SHP77 (cell line): ENCODE measurements at places on chromosomes 2 and 18.

DNA sequence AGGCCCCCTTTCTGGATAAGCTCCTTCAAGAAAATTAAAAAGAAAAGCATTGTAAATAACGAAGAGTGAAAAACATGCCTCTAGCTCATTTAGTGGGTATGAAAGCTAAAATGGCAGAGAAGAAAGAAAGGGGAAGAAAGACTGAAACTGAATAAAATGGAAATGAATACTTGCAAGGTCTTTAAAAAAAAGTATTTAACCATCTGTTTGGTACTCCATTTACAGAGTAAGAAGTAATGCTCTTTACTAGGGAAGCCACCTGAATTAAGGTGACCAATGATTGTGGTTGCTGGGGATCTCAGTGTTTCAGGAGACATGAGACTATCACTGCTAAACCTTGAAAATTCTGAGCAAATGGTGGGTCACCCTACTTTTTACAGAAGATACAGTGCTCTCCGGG lies 17.7 kb upstream of the ARL5A start:
- DNase-seq: no peak

- no peak for DNase-seq
These were observed 37.9 kb downstream of the BUB1 start for GRCh38 chr2:110639972-110640371.

- DNase-seq: peak; percentile 25
These were observed 78.5 kb downstream of the ACSL3 start for GRCh38 chr2:222939208-222939856.

DNA sequence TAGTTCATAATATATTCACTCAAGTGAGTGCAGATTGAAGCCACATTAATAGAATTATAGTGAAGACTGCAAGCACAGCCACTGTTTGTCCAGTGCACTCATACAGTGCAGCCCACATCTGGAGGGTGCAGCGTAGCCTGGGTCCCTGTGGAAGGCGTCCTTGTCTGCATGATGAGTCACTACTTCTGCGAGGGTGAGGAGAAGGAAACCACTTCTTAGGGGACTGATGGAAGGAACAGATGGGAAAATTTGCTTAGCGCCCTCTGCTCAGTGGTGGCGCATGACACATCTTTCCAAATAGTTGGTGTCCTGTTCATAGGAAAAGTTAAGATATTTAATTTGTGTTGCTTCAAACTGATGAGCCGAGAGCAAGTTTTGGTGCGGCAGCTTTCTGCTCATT lies 330.4 kb upstream of the SMIM21 start:
- no peak for DNase-seq

DNA sequence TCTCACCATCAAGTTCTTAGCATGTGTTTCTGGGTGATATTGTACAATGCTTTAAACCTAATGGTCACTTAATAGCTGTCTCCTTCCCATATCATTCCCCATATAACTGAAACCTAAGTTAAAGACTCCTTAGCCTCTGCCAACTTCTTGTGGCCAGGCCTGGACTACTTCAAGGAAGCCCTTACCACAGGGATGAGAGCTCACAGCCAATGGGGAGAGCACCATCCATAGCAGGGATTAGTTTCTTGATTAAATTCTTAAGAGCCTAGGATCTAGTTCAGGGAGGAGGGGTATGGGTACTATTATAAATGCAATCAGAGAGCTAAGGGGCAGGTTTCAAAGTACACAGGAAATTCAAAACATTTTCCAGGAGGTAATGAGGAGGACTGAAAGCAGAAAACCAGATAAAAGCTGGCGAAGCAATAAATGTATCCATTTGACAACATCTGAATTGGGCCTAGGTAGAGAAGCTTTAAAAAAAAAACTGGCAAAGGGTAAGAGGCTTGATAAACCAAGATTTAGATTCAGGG lies 34.8 kb upstream of the IHH start:
- no peak for DNase-seq

DNA sequence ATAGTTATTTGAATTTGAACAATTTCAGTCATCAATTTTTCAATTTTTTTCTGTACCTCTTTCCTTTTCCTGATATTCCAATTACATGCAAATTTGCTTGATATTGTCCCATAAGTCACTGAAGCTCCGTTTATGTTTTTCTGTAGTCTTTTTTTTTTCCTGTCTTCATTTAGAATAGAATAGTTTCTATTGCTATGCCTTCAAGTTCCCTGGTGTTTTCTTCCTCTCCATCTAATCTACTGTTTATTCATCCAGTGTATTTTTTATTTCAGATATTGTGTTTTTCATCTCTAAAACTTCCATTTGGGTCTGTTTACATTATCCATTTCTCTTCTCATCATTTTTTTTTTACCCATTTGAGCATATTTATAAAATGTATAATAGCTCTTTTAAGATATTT lies 8.0 kb upstream of the EIF2AK2 start:
- DNase-seq: no peak

- no peak for DNase-seq
These were observed 202.3 kb upstream of the TCF4 start for GRCh38 chr18:55790296-55790695.

DNA sequence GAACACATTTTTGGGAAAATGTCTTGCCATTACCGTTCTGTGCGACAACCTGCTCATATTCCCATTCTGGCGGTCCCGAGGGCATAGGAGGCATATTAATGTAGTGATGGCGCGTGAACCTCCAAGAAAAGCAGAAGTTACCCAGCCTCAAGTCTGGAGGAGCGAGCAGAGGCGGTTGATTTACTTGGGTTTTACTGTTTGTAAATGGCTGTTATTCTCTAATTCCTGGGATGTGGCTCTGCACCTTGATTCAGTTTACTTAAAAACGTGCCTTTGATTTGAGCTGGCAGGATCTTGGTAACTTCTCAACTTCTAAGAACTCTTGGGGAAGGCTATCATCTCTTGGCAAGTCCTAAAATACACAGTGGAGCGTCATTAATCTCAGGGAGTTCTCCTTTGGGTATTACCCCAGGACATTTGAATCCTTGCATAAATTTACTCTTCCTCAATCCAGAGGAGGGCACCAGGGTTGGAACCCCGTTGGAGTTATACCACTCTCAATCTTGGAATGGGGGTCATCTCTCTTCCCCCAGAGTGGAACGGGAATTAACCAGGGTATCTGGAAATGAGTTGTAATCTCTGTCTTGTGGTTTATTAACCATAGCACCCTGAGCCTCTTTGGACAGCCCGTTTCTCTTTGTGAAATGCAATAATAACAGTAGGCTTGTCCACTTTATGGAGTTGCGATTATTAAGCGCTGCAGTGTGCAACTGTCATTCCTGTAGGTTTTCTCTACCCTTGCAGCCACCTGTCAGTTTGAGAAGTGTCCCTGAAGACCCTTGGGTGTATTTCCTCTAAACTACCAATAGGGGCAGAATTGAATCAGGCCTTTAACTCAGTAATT lies 2.1 kb downstream of the HK2 start:
- peak; percentile 80 for DNase-seq

DNA sequence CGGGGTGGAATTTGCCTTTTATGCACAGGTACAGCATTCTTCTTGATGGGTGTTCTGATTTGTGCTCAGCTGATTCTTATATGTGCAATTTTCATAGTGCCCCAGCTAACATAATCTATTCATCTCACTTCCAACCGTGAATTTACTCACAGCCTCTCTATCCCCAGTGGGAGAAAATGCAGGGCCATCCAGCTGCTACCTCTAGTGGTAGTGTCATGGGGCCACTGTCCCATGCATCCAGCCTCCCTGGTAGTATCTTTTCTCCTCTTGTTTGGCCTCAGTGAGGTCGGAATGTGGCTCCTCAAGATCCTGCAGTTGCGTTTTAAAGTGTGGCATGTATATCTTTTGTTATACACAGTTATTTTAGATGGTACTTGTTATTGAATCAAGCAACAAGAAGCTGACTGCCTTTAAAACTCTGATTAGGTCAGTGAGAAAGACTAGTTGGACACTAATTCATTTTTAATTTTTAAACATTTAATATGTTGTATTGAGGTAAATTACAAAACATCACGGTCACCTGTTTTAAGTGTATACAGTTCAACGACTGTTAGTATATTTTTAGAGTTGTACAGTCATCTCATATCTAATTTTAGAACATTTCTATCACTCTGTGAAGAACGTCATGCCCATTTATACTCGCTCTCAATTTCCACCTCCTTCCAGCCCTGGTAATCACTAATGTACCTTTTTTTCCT lies 67.9 kb upstream of the TXNDC2 start:
- DNase-seq: no peak

GRCh38 chr2:235365743-235366142 lies 128.1 kb upstream of the AGAP1 start:
- DNase-seq: no peak

- no peak for DNase-seq
These were observed 276.5 kb upstream of the ATP5MC3 start for GRCh38 chr2:175457895-175458448.
